ENCODE measurements at places on chromosomes 4 and X.
A peak's percentile ranks its signal among the peaks of the same experiment; 100 is the strongest.

GRCh38 chr4:56762484-56763250, 58.8 kb downstream of the SPINK2 start:
- DNase-seq: no peak

- DNase-seq: no peak
These were observed 32.4 kb downstream of the ATP2B3 start for GRCh38 chrX:153549807-153550206.

DNA sequence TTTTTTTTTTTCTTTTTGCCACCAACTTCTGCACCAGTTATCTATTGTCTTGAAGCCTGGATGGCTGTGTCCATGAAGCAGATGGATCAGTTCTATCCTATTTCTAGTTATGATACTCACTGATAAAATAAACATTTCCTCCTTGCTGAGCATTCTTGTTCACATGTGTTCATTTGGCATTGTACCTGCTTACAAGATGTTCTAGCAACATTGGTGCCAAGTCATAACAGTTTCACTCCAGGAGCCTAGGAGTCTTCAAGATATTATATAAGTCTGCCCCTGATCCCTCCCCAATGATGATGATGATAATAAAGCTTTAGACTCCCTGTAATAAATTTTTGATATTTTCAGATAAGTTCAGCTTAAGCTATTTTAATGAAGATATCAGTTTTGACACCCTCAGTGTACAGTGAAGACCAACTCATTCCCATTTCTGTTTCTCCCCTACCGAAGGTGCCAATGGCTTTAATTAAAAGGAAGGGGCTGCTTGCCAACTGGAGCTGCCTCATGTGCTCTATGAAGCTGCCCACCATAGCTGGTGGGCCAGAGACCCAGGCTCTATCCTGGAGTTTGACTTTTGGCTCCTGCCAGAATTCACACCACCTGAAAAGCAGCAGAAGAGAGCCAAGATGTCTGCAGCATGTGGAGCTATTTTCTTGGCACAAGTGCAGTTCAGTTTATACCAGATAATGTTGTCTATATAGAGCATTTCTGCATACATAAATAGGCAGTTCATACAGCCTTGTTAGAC, 265.4 kb upstream of the TET2 start:
- DNase-seq: no peak

- peak; percentile 2 for DNase-seq
These were observed 42.2 kb downstream of the SMIM10L2A start for GRCh38 chrX:135463937-135464336.

DNA sequence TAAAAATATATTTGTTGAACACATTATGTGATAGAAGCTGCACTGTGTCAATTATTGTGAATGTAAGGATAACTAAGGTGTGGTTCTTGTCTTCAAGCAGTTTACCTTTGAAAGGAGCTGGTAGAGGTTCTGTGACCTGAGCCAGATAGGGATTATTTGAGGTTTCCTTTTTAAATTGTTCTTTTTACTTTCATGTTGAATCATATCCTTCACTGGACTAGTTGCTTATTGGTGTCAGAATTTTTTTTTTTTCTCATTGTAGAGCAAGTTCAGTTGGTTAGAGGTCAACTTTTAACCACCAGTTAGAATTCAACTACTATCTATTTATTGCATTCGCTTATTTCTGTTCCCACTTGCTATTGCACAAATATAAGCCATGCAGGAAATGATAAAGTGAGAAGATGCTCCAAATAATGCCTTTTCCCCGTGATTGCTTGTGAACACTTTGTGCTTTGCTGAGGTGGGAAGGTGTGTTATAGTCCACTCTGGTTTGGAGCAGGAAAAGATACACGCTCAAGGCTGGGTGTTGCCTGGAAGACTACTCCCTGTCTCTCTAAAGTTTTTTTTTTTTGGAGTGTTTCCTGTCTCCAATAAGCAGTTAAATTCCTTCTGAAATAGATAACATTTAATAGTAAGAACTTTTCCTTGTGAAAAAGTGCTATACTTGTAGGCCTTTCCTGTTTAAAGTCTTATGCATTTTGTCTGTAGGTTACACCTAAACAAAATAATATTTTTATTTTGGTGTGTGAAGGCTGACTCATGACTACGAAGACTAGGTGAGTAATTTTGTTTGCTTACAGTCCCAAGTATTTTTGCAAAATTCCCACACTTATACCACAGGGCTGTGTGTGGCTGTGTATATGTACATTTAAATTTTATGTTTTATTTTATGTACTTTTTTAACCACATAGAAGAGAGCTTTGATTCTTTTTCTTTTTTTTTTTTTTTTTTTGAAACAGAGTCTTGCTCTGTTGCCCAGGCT, 83.8 kb upstream of the LCORL start:
- DNase-seq: no peak

- DNase-seq: no peak
These were observed 88.8 kb upstream of the AP1S2 start for GRCh38 chrX:15943391-15943790.

DNA sequence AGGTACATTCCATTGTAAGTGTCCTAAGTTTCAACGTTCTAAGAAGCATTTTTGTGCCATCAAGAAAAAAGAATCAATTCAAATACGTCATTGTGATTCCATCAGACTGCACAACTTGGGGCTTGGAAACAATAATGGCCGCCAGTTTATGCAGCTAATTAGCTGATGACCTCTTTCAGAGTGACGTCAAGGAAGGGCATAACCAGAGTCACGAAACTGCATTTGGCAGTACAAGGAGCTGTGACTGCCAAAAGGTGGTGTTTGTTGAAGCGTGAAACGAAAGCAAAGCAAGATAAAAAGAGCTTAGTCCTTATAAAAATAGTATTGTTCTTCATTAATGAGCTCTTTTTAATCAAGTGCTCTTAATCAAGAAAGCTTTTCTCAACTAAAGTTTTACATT, 81.1 kb upstream of the SH3RF1 start:
- no peak for DNase-seq

DNA sequence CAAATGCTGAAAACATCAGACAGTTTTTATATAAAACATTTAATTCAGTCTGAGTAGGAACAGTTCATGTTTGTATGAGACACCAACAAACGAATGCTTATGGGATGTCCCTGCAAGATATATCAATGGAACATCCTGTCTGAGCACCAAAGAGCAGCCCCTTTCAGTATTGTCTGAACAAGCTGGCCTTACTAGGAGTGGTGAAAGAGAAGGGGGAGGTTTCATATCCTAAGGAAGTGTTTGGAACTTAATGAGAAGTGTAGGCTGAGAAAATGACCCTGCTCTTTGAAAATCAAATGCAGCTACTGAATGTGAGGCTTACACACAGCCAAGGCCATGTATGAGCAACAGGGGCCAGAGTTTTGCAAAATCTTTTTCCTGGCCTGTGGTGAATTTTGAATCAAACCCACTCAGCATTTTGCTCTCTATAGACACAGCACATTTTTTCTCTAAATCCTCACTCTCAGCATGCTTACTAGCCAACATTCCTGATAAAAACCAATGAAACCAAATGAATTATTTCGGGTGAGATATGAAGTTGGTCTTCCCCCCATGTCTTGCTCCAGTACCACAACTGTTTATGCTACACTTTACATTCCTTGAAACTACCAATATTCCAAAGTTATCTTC, 119.4 kb downstream of the LUZP4 start:
- DNase-seq: peak; percentile 77

GRCh38 chrX:12949927-12950656, 24.8 kb upstream of the TMSB4X start:
- peak; percentile 90 for DNase-seq

DNA sequence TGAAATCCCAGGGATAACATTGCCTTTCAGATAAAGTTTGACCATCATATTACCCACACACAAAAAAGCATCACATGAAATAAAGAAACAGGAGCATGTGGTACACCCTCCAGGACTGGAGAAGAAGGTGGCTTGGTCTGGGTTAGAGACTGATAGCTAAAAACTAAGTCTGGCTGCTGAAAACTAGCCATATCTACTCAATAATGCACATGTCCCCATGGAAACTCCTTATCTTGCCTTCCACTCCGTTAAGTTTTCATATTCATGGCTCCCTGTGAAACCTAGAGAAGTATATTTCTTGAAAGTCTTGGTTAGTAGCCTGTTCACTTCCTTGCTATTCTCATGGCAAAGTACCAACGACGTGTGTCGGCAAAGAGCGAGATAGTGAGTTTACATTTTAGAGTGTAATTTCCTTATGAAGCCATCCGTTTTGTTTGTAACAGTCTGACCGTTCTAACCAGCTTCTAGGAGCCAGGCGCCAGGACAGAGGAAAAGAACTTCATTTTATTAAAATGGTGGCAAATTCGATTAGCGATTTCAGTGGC, 6.7 kb upstream of the DCTD start:
- no peak for DNase-seq

- peak; percentile 38 for DNase-seq
These were observed 36.5 kb downstream of the TXLNG start for GRCh38 chrX:16822723-16823122.

GRCh38 chr4:11355226-11355625, 73.5 kb downstream of the HS3ST1 start:
- no peak for DNase-seq

DNA sequence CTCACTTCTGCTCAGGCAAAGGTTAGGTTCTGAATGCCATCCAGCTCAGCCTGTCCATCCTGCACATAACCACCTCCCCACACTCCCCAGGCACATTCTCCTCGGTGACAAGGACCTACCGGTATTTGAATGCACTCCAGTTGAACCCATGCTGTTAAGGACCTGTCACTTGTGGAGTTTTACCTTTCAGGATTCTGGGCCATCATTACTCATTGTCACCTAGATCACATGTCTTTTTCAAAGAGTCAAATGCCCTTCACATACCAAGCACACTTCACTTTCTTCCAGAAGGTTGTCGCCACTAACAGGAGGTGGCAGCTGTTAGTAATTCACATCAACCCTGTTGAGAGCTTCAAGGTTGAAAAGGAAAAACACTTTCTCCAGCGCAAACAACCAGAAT, 218.3 kb downstream of the SOWAHB start:
- DNase-seq: no peak

- no peak for DNase-seq
These were observed 106.6 kb downstream of the CEP135 start for GRCh38 chr4:56055027-56055977.

GRCh38 chr4:123234955-123235354, 161.6 kb upstream of the SPRY1 start:
- DNase-seq: peak; percentile 76

DNA sequence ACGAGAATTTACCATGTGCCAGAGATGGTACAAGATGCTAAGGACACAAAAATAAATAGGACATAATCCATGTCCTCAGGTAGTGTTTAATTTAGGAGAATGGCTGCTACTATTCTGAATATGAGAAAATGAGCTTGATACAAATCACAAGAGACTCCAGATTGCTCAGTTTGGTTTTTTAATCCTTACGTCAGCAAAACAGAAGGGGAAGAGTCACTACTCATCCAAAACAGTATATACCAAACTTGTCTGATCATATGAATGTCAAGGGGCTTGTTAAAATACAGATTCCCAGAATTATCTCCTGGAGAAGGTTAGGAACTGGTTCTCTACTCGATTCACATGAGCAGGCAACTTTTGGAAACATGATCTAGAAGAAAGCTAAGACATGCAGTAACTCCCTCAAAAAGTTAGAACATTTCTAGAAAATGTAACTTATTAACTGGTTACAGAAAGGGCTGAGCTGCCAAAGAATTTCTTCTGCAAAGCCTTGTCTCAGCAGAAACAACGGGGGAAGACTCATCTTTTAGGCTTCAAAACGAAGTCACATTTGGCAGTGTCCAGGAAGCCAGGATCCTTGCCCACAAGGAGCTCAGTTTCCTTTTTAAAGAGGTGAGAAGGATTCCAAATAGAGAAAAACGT, 3.4 kb downstream of the AIFM1 start:
- DNase-seq: no peak

GRCh38 chr4:67765401-67765800, 11.2 kb upstream of the GNRHR start:
- DNase-seq: no peak

DNA sequence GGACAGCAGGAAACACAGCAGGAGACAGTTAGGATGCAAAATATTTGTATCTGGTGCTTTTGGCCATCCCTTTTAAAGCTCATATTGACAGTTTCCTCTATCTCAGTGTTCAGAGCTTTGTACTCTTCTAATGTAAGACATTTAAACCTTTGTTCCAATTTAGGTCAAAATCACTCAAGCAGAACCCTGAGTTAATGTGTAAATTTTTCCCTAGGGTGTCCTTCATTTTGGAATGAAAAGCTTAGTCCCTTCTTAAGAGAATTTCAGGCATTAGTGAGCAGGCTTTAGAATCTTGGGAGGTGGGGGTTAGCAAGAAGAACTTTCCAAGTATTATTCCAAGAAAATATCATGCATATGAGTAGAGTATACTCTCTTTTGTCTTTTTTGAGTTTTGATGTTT, 188.7 kb downstream of the GBA3 start:
- no peak for DNase-seq

- DNase-seq: peak; percentile 12
These were observed 202.7 kb downstream of the SPRY1 start for GRCh38 chr4:123599061-123599919.

GRCh38 chrX:129629837-129630236, 24.9 kb downstream of the APLN start:
- no peak for DNase-seq

GRCh38 chr4:141328560-141329173, 108.0 kb downstream of the ZNF330 start:
- peak; percentile 26 for DNase-seq

GRCh38 chrX:99192421-99192820, 1217.7 kb downstream of the PCDH19 start:
- no peak for DNase-seq

GRCh38 chr4:43048570-43048969, 156.1 kb downstream of the GRXCR1 start:
- DNase-seq: no peak

DNA sequence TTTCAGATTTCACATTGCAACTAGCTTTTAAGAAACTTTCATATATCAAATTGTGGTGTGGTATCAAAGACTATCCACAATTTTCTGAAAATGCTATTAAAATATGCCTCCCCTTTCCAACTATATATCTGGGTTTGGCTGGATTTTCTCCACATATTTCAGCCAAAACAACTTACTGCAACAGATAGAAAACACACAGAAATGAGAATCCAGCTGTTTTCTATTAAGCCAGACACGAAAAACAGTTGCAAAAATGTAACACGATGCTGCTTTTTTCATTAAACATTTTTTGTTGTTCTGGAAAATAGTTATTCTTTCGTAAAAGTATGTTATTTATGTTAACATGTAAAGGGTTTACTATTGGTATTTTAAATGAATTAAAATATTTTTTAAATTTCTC, 33.1 kb downstream of the DCTD start:
- DNase-seq: peak; percentile 65

- no peak for DNase-seq
These were observed 196.5 kb upstream of the HS3ST1 start for GRCh38 chr4:11625211-11625610.
